Progenitor cell of endocrine pancreas (in vitro differentiated cells): ENCODE measurements at places on chromosomes 3 and 15. TPM values are rescaled to one million over a fixed set of nuclear protein-coding genes. Genes with fewer than 3 reads are reported as not detected.

DNA sequence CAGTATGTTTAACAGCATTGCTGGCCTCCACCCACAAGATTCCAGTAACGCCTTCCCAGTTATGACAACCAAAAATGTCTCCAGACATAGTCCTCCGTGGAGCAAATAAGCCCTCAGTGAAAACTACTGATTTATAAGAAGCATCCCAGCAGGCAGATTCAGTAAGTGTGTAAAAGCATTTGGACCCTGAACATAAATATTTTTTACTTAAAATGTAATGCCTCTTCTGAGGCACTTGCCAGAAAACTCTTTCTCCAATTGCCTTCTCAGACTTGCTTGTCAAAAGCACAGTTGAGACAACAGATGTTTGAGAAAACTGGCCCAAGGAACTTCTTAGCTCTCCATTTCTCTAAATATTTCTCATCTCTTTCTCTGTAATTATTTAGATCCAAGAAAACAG is 31.8 kb upstream of the DCLK3 start:
- peaks cover 10% of the 10 kb centered on the region for H3K27me3 ChIP-seq
- H3K36me3 ChIP-seq: no peaks in the 10 kb centered on the region
- DNase-seq: no peak
- H3K4me1 ChIP-seq: no peaks in the 10 kb centered on the region

- no peak overlapping the region for H3K27ac ChIP-seq
- peaks cover 31% of the 10 kb centered on the region for H3K4me1 ChIP-seq
- H3K4me3 ChIP-seq: no peak overlapping the region
- DNase-seq: no peak
- H3K27me3 ChIP-seq: no peaks in the 10 kb centered on the region
- peaks cover 26% of the 10 kb centered on the region for H3K36me3 ChIP-seq
Measured at GRCh38 chr3:71563827-71564226, 19.7 kb downstream of the FOXP1 start.

GRCh38 chr3:136835089-136835812 is 16.3 kb downstream of the SLC35G2 start:
- H3K4me3 ChIP-seq: no peak overlapping the region
- no peaks in the 10 kb centered on the region for H3K27me3 ChIP-seq
- H3K4me1 ChIP-seq: no peaks in the 10 kb centered on the region
- H3K36me3 ChIP-seq: peaks cover 4% of the 10 kb centered on the region
- H3K27ac ChIP-seq: no peak overlapping the region

HAUS2 gene
- 22.0 and 24.2 TPM in 2 replicates for total RNA-seq

DNA sequence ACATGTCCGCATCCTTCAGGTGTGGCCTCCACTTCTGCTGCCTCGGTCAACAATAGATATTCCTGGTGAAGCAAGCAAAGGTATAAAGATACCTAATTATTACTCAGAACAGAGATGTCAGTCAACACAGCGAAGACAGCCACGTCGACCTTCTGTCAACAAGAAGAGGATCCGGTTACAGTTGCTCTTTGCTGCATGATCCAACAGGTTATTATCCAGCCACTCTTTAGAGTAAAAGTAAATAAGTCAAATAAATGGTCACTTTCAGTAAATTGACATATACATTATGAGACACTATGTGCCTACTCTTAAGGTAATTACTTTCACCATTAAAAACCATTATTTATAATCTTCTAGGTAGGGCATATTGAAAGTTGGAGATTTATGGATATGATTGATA is 356.8 kb upstream of the ATP11B start:
- peaks cover 5% of the 10 kb centered on the region for H3K4me1 ChIP-seq

DNA sequence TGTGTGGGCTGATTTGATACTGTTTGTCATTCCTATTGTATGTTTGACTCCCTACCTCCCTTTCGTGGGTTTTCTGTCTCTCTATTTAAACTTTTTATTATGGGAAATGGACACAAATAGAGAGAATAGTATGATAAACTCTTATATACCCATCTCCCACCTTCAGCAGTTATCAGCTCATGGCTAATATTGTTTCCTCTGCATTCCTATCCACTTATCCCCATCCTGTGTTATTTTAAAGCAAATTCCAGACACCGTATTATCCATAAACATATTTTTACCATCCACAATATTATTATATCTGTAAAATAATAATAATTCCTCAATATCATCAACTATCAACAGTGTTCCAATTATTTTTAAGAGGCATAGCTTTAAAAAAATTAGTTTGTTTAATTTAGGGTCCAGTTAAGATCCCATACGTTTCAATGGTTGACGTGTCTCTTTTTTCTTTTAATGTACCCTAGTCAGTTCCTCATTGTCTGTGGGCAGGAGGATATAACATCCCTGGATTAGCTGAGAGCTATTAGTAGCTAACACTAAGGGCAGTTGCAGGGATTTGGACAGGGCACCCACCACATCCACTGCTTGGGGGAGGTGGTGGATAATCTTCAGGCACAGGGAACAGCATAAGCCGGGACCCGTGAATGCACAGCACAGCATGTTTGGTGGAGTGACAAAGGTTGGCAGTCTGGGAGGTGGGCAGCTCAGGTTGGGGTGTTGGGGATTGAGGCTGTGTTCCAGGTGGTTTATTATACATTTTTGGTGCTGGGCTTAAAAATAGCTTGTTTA is 23.5 kb downstream of the PLCL2 start:
- peaks cover 11% of the 10 kb centered on the region for H3K4me1 ChIP-seq
- H3K36me3 ChIP-seq: no peaks in the 10 kb centered on the region
- no peak overlapping the region for H3K4me3 ChIP-seq

- no peak overlapping the region for H3K4me3 ChIP-seq
- no peaks in the 10 kb centered on the region for H3K36me3 ChIP-seq
- H3K27me3 ChIP-seq: no peaks in the 10 kb centered on the region
- DNase-seq: no peak
Measured at GRCh38 chr3:171491361-171491760, 31.2 kb upstream of the TNIK start.

DNA sequence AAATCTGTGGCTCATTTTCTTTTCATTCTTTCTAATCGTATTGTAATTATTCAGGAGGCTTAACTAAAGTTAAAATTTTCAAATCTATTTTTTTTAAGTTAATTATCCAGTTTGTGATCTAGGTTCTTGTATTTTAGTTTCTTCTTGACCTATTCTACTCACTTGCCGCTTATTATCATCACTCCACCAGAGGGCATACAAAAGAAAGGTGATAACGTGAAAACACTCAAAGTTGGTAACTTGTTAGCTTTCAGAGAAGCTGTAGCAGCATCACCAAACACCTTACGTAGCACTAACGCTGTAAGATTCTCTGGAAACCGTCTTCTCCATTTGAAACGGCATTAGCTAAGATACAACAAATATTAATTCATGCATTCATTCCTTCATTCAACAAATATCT is 4.8 kb downstream of the GNB4 start:
- peaks cover 42% of the 10 kb centered on the region for H3K27me3 ChIP-seq
- H3K27ac ChIP-seq: no peak overlapping the region
- no peak for DNase-seq
- no peak overlapping the region for H3K4me3 ChIP-seq
- peaks cover 4% of the 10 kb centered on the region for H3K4me1 ChIP-seq

- H3K27ac ChIP-seq: no peak overlapping the region
- DNase-seq: no peak
- H3K4me3 ChIP-seq: no peak overlapping the region
- no peaks in the 10 kb centered on the region for H3K4me1 ChIP-seq
- no peaks in the 10 kb centered on the region for H3K27me3 ChIP-seq
- H3K36me3 ChIP-seq: peaks cover 4% of the 10 kb centered on the region
Measured at GRCh38 chr3:175186511-175186910, 327.4 kb downstream of the NAALADL2 start.

DNA sequence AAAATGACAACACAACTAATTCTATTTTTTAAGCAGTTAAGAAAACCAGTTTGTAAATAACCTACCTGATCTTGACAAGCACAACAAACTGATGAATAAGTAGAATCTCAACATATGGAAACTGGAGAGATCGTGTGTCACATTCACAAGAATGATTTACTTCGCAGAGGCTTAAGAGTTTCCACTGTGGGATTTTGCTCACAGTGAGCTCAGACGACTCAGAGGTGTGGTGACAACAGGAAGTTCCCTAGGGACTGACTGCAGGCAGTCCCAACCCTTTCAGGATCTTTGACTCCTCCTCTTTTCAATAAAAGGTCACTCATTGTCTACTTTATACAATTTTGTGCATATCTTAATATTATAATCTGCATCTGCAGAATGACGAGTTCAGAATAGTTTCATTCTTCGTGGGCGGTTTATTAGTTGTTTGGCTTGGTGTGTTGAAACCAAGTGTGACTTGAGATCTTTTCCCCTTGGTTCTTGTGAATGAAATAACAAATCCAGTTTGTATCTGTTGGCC is at the start of gene LIPH:
LIPH (minus strand) TSS at position 231 of the 520 bp plus-strand sequence; CDS start at position 114, 117 bp downstream.
- no peaks in the 10 kb centered on the region for H3K36me3 ChIP-seq
- H3K4me1 ChIP-seq: peaks cover 5% of the 10 kb centered on the region
- no peaks in the 10 kb centered on the region for H3K27me3 ChIP-seq
- H3K4me3 ChIP-seq: no peak within 1 kb of the TSS

GRCh38 chr3:143901105-143901504 is 52.8 kb upstream of the SLC9A9 start:
- no peaks in the 10 kb centered on the region for H3K36me3 ChIP-seq
- peaks cover 5% of the 10 kb centered on the region for H3K4me1 ChIP-seq

DNA sequence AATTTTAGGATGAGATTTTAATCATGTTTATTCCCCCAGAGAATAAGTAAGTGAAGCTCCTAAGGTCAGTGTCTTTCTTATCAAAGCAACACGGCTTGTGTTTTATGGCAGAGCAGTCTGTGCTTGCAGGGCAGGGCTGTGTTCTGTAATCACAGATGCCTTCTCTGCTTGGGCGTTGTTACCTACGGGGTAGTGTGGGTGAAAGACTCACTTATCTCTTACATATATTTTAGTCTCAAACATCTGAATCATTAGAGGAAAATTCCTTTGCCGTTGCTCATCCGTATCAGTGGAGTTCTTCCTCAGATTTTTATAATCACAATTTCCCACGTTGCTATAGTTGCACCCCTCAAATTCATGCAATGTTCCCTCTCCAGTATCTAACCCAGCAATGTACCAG is 271.7 kb upstream of the MEIS2 start:
- H3K27ac ChIP-seq: no peak overlapping the region
- peaks cover 4% of the 10 kb centered on the region for H3K27me3 ChIP-seq
- H3K4me3 ChIP-seq: no peak overlapping the region
- H3K36me3 ChIP-seq: no peaks in the 10 kb centered on the region

DNAH1 gene
- 11.6 and 14.0 TPM in 2 replicates for total RNA-seq

GRCh38 chr3:120092474-120092873 is 1.8 kb downstream of the GSK3B start:
- peaks cover 16% of the 10 kb centered on the region for H3K4me1 ChIP-seq
- no peaks in the 10 kb centered on the region for H3K36me3 ChIP-seq
- no peak for DNase-seq
- H3K27me3 ChIP-seq: no peaks in the 10 kb centered on the region

CFAP44 gene
- total RNA-seq: 16.4 and 17.0 TPM in 2 replicates

ARL14 gene
- 0.50 and 1.00 TPM in 2 replicates for total RNA-seq

DNA sequence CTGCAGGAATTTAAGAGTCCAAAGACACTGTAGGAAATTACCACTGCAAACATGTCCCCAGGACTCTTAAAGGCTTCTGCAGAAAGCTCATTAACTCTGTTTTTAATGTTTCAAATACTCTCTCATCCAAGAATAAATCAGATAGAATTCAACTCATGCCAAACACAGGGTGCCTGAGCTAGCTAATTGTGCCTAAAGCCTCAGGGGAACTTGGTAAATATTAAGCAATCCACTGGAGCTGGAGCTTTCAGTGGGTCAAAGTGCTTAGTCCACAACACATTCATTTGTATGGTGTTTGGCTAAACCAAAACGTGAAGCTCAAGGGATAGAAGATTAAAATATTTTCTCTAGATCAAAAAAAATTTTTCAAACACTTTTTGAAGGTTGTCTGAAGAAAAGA is 131.4 kb downstream of the THRB start:
- H3K4me3 ChIP-seq: no peak overlapping the region
- no peaks in the 10 kb centered on the region for H3K36me3 ChIP-seq
- no peaks in the 10 kb centered on the region for H3K27me3 ChIP-seq
- H3K27ac ChIP-seq: no peak overlapping the region
- DNase-seq: no peak
- H3K4me1 ChIP-seq: peaks cover 15% of the 10 kb centered on the region

CHL1 gene
- total RNA-seq: 24.7 and 32.5 TPM in 2 replicates

DNA sequence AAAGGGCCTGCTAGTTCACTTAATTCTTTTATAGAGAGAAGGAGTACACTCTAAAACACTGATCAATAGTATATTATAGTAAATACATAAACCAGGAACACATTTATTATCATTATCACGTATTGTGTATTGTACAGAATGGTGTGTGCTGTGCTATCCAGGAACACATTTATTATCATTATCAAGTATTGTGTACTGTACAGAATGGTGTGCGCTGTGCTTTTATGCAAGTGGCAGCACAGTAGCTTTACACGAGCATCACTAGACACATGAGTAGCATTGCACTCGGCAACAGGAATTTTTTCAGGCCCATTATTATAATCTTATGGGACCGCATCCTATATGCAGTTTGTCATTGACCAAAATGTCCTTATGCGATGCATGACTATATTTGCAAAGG is 20.9 kb upstream of the MUC20 start:
- H3K36me3 ChIP-seq: peaks cover 15% of the 10 kb centered on the region
- H3K27ac ChIP-seq: no peak overlapping the region
- no peak overlapping the region for H3K4me3 ChIP-seq
- peaks cover 6% of the 10 kb centered on the region for H3K4me1 ChIP-seq
- peaks cover 5% of the 10 kb centered on the region for H3K27me3 ChIP-seq
- DNase-seq: no peak

DNA sequence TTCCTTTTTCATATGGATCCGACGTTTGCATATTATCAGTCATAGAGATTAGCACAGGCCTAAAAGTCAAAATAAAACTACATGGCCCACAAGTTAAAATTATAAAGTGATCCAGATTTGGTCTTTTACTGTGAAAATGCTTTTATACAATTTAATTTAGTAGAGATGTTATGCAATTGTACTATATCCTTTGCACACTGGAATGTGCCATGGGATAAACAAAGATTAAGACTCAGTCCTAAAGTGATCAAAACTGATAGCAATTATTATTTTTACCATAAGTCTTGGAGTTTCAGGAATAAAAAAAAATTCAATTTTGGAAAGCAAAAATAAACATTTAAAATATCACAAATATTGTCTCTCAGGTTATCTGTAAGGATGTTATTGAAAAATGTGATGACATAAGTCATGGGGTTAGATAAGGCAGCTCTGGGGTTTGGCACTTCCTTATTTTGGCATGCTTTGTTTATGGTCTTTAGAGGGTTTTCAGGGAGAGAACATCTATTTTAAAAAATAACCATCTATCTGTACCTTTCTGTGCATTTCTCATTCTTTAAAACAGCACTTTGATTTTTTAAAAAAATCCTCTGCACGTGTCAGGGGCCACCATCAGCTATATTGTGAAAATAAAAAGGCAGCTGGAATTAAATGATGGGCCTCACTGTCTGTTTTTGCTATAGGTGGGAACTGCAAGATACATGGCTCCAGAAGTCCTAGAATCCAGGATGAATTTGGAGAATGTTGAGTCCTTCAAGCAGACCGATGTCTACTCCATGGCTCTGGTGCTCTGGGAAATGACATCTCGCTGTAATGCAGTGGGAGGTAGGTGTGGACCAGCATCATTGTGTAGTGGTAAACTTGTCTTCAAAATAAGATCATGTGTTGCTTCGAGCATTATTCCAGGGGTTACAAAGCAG is 67.3 kb downstream of the TGFBR2 start:
- H3K36me3 ChIP-seq: peaks cover 48% of the 10 kb centered on the region
- H3K27me3 ChIP-seq: no peaks in the 10 kb centered on the region
- no peaks in the 10 kb centered on the region for H3K4me1 ChIP-seq
- no peak for DNase-seq
- H3K27ac ChIP-seq: no peak overlapping the region
- no peak overlapping the region for H3K4me3 ChIP-seq

GRCh38 chr3:188712991-188713390 is 458.8 kb upstream of the TPRG1 start:
- H3K36me3 ChIP-seq: peaks cover 3% of the 10 kb centered on the region
- no peak for DNase-seq
- peaks cover 6% of the 10 kb centered on the region for H3K4me1 ChIP-seq
- no peaks in the 10 kb centered on the region for H3K27me3 ChIP-seq
- H3K4me3 ChIP-seq: no peak overlapping the region
